ENCODE measurements at places on chromosomes 13 and 19. TPM values are rescaled to one million over a fixed set of nuclear protein-coding genes. Genes with fewer than 3 reads are reported as not detected.

DNA sequence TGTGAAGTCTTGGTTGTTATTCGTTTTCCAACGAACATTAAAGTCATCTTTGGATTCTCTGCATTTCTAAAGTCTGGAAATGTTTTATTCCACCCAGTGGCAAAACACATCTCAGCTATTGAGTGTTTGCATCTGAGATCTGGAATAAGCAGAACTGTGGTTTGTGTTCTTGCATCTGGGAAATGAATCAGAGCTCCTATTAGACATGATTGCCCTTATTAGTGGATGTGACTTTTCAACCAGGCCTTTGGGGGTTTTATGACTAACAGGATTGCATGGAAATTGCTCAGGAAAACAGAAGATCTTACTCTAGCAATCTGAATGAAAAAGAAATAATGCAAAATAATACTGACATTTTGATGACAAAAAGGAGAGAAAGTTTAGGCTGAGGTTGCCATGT, 488.8 kb downstream of the IRS2 start:
- DNase-seq, result peak; percentile 86

DNA sequence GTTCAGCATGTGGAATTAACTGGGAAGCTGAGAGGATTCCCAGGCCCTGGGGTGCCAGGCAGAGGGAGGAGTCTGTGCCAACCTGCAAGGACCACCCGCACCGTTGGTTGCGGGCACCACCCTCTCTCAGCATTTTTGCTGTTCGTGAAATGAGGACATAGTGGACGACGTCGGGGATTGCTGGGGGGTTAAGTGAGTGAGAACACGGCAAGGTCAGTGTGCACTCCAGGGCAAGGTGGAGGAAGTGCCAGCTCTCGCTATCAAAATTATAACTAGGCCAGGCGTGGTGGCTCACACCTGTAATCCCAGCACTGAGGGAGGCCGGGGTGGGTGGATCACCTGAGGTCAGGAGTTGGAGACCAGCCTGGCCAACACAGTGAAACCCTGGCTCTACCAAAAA, 2.2 kb downstream of the FXYD3 start:
- DNase-seq, result no peak

Gene ZNF432
- 17.7 TPM for total RNA-seq

Gene POP4
- 60.6 TPM for total RNA-seq

Data from astrocyte (in vitro differentiated cells and primary cell).